Activated B cell treated with CpG ODN at 0.5 μM for 24 hours (primary cell): ENCODE measurements at places on chromosomes 7 and 10.

GRCh38 chr7:96297876-96298275, 24.0 kb downstream of the SLC25A13 start:
- DNase-seq = no peak

- no peak for DNase-seq
These were observed 9.8 kb upstream of the SHTN1 start for GRCh38 chr10:117014835-117015234.

DNA sequence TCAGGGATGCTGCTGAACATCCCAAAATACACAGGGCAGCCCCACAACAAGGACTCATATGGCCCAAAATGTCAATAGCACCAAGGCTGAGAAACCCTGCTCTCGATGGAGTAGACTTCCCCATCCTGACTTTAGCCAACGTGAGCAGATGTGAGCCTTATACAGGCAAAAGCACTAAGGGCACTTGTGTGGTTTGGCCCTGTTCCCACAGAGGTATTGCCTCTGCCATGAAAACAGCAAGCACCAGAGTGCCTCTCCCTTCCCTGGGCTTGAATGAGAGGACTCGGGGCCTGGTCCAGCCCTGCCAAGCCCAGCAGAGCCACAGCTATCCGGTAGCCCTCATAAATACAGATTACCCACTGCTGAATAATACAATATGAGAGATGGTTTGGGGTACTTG, 47.5 kb downstream of the ACSM6 start:
- no peak for DNase-seq

DNA sequence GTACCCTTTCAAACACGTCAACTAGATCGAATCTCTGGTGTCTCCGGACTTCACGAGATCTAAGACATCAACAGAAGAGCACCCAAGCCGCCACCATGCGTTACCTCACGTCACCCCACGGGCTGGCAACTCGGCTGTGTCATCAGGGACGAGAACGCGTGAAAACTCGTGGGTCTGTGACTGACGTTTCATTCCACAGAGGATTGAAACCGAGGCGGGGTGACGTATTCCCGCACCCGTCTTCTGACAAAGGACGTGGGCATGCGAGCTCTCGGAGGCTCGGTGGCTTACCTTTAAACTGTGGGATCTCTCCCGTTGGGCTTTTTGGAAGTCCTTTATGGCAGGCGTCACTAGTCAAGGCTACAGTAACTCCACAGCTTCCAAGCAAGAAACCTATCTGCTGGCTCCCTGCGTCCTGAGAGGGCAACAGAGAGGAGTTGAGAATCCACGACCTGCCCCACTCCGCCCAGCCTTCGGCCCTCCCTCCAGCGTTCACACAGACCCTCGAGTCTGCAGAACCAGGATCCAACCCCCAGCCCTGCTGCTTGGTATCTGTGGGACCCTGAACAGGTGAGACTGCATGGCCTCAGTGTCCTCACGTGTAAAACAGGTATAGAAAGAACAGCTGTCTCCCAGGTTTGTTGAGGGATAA, 255.3 kb downstream of the ZMYND11 start:
- DNase-seq = no peak

GRCh38 chr10:84269773-84270172, 24.9 kb downstream of the RGR start:
- DNase-seq = no peak
